ENCODE measurements at places on chromosomes 1 and 21. TPM values are rescaled to one million over a fixed set of nuclear protein-coding genes. Genes with fewer than 3 reads are reported as not detected.

DNA sequence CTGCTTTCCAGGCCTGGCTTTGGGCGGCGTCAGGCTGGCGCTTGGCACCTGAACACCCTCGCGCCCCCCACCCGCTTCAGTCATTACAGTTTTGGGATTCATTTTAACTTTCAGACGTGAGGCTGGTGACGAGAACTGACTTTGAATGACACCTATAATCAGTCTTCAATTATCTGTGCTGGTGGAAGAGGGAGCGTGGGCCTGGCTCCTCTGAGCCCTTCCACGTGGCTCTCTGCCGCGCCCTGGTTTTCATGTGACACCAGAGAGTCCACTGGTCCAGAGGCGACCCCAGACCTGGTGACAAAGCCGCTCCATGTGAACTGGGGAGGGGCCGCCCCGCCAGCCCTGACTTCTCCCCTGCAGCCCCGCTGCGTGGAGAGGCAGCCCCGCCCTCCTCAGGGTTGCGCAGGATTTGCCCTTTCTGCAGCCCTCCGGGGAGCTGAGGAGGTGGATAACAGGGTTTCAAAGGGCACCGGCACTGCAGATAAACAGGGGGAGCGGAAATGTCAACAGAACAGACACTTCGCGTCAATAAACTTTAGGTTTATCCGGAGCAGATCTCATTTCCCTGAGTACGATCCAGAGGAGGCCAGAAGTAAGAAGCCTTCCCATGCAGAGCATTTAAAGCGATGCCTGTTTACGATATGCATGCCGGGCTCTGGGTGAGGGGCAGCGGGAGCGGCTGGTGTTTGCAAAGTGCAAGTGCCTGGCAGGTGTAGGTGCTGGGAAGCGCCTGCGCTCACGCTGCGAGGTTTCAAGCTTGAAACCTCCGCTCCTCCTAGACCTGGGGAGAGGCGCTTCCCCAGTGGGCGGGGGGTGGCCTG is 56.4 kb downstream of the AJAP1 start:
- peaks cover 23% of the 10 kb centered on the region for H3K27me3 ChIP-seq
- no peak for DNase-seq
- no peak overlapping the region for H3K4me3 ChIP-seq
- H3K36me3 ChIP-seq, result no peaks in the 10 kb centered on the region

OR2L13 gene
- not detected for polyA plus RNA-seq

DNA sequence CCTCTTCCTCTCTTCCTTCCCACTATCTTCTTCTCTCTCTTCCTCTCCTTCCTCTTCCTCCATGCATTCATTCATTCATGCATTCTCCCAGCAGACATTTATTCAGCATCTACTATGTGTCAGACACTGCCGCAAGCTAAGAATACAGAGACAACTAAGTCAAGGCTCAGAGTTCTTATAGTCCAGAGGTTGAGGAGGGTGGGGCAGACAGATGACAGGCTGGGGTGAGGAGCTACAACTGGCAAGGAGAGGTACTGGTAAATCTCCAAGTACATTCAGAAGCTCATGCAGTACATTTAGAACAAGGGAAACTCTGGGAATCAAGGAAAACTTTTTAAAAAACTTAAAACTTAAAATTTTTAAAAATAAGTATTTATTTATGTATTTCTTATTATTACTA is 56.4 kb upstream of the FMOD start:
- no peak for DNase-seq
- no peak overlapping the region for H3K4me3 ChIP-seq
- H3K36me3 ChIP-seq, result no peaks in the 10 kb centered on the region
- no peak overlapping the region for H3K27ac ChIP-seq
- peaks cover 2% of the 10 kb centered on the region for H3K4me1 ChIP-seq

ANXA9 gene
- polyA plus RNA-seq, result not detected

SLC6A17 gene
- polyA plus RNA-seq, result not detected

GRCh38 chr1:9020305-9020704 is 5.9 kb downstream of the SLC2A7 start:
- H3K27me3 ChIP-seq, result peaks cover 4% of the 10 kb centered on the region
- H3K27ac ChIP-seq, result no peak overlapping the region
- no peak overlapping the region for H3K4me3 ChIP-seq
- DNase-seq, result no peak
- no peaks in the 10 kb centered on the region for H3K36me3 ChIP-seq
- H3K4me1 ChIP-seq, result peaks cover 2% of the 10 kb centered on the region

- H3K27me3 ChIP-seq, result peaks cover 4% of the 10 kb centered on the region
- H3K4me3 ChIP-seq, result no peak overlapping the region
- H3K36me3 ChIP-seq, result no peaks in the 10 kb centered on the region
These were observed 17.8 kb upstream of the PTGFR start for GRCh38 chr1:78472851-78473496.

DNA sequence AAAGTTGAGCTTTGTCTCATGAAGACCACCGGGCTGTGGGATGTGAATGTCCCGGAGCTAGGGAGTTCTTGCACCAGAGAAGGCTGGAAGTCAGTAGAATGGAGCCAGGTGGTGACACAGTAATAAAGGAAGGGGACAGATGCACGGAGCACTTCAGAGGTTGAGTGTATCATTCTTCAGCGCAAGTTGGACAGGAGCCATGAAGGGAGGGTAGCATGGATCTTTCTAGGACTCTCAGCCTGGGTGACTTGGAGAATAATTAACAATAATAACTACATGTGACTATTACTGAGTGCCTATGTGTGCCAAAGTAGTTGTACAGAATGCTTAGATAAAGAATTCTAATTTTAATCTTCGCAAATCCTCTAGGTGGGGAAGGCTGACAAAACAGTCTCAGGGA is 258.7 kb upstream of the AJAP1 start:
- H3K4me1 ChIP-seq, result no peaks in the 10 kb centered on the region
- H3K27me3 ChIP-seq, result peaks cover 10% of the 10 kb centered on the region
- DNase-seq, result no peak
- H3K27ac ChIP-seq, result no peak overlapping the region
- no peaks in the 10 kb centered on the region for H3K36me3 ChIP-seq
- no peak overlapping the region for H3K4me3 ChIP-seq

GRCh38 chr1:27365372-27366112 is 1.2 kb downstream of the MAP3K6 start:
- peak; percentile 74 for DNase-seq
- H3K27me3 ChIP-seq, result no peaks in the 10 kb centered on the region
- H3K4me1 ChIP-seq, result peaks cover 40% of the 10 kb centered on the region

DNA sequence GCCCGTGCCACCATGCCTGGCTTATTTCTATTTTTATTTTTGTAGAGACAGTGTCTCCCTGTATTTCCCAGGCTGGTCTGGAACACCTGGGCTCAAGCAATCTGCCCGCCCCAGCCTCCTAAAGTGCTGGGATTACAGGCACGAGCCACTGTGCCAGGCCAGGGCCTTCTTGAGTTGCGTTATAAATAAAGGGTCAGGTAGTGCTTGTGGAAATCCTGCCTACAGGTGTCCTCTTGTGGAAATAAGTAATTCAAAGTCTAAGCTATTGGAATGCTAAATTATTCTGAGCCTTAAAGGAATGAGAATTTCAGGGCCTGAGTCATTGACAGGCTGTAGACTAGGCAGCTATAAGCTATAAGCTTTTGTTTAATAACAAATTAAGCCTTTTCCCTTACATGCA is 8.1 kb upstream of the SFT2D2 start:
- no peaks in the 10 kb centered on the region for H3K36me3 ChIP-seq
- H3K27me3 ChIP-seq, result no peaks in the 10 kb centered on the region
- H3K4me3 ChIP-seq, result no peak overlapping the region
- H3K4me1 ChIP-seq, result no peaks in the 10 kb centered on the region
- no peak overlapping the region for H3K27ac ChIP-seq
- DNase-seq, result no peak

KIAA1614 gene
- not detected for polyA plus RNA-seq

DNA sequence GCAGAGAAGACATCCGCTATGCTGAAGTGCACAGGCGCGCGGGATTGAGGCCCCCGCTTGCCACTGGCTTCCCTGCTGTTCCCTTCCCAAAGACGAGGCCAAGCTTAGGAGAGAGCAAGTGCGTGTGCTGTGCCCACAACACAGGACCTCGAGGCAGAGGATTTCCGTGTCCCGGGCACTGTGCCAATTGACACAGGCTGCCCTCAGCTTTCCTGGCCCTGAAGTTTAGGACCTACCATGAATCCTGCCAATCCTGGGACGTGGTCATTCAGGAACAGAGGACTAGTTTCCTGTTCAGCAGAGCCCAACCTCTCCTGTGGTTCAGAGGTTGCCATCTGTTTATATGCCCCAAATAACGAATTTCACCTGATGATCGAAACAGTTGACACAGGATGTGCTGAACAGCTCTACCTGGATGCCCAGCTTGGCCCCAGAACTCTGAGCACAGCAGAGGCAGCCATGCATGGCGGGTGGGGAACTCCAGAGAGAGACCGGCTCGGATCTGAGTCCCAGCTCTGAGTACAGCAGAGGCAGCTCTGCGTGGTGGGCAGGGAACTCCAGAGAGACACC is 22.0 kb downstream of the SLC37A1 start:
- H3K36me3 ChIP-seq, result no peaks in the 10 kb centered on the region
- no peak overlapping the region for H3K4me3 ChIP-seq
- DNase-seq, result no peak
- H3K4me1 ChIP-seq, result peaks cover 50% of the 10 kb centered on the region

GRCh38 chr1:54798206-54798605 is 2.9 kb downstream of the TTC22 start:
- no peak for DNase-seq
- H3K4me3 ChIP-seq, result no peak overlapping the region
- H3K36me3 ChIP-seq, result peaks cover 21% of the 10 kb centered on the region
- H3K27ac ChIP-seq, result peak overlapping the region; percentile 52

GRCh38 chr1:2506901-2507565 is 19.4 kb downstream of the PANK4 start:
- no peak for DNase-seq
- no peaks in the 10 kb centered on the region for H3K36me3 ChIP-seq
- no peaks in the 10 kb centered on the region for H3K4me1 ChIP-seq
- H3K27me3 ChIP-seq, result no peaks in the 10 kb centered on the region

- H3K27ac ChIP-seq, result no peak overlapping the region
- DNase-seq, result no peak
- no peaks in the 10 kb centered on the region for H3K36me3 ChIP-seq
- H3K4me3 ChIP-seq, result no peak overlapping the region
- H3K4me1 ChIP-seq, result no peaks in the 10 kb centered on the region
- peaks cover 20% of the 10 kb centered on the region for H3K27me3 ChIP-seq
These were observed 36.2 kb upstream of the ZNF496 start for GRCh38 chr1:247367786-247368422.

DNA sequence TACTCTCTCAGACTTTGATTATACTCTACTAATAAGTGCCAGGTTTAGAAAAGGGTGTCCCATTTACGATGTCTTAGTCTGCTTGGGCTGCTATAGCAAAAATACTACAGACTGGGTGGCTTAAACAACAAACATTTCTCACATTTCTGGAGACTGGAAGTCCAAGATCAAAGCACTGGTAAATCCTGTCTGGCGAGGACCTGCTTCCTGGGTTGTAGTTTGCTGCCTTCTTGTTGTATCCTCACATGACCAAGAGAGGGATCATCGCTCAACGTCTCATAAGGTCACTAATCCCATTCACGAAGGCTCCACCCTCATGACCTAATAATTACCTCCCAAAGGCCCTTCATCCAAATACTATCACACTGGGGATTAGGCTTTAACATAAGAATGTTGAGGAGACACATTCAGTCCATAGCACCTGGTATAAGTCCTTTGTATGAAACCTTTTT is 12.0 kb downstream of the PRDX6 start:
- DNase-seq, result no peak
- H3K4me3 ChIP-seq, result no peak overlapping the region
- H3K4me1 ChIP-seq, result no peaks in the 10 kb centered on the region

- H3K27me3 ChIP-seq, result peaks cover 7% of the 10 kb centered on the region
- H3K27ac ChIP-seq, result no peak overlapping the region
- no peak for DNase-seq
- no peaks in the 10 kb centered on the region for H3K36me3 ChIP-seq
These were observed 560.1 kb downstream of the OMA1 start for GRCh38 chr1:57986432-57986831.

- peaks cover 5% of the 10 kb centered on the region for H3K36me3 ChIP-seq
- H3K4me1 ChIP-seq, result peaks cover 2% of the 10 kb centered on the region
- H3K27me3 ChIP-seq, result no peaks in the 10 kb centered on the region
These were observed 15.5 kb downstream of the EEIG2 start for GRCh38 chr1:108575375-108575774.

NBPF6 gene
- not detected for polyA plus RNA-seq

GRCh38 chr1:166470014-166470413 is 303.2 kb upstream of the FAM78B start:
- DNase-seq, result no peak
- H3K4me3 ChIP-seq, result no peak overlapping the region
- no peaks in the 10 kb centered on the region for H3K4me1 ChIP-seq

DNA sequence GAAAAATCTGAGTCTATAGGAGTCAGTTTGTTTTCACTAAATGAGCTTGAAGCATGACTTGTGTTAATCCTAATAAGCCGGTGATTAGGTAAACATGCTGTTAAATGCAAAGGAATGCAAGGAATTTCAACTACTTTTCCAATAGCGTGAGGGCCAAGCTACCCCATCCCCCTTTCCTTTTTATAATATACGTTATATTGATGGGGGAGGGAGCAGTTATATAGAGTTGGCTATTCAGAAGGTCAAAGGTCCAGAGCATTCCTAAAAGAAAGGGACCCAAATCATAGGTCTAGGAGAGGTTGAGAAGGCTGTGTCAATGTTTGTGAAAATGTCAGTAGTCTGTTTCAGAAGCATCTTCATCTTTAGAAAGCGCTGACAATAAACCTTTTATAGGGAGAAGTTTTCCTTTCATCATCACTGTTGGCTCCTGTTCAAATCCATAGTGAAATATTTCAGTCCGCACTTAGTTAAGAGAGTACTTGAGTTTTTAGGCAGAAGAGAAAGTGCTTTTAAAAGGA is 3.8 kb downstream of the CCN1 start:
- no peak overlapping the region for H3K4me3 ChIP-seq
- H3K36me3 ChIP-seq, result peaks cover 15% of the 10 kb centered on the region
- DNase-seq, result no peak

- H3K27me3 ChIP-seq, result no peaks in the 10 kb centered on the region
- no peaks in the 10 kb centered on the region for H3K36me3 ChIP-seq
- peak; percentile 53 for DNase-seq
These were observed 9.1 kb upstream of the SYTL1 start for GRCh38 chr1:27332536-27333281.

- no peaks in the 10 kb centered on the region for H3K36me3 ChIP-seq
- no peak overlapping the region for H3K4me3 ChIP-seq
- no peak overlapping the region for H3K27ac ChIP-seq
- peaks cover 2% of the 10 kb centered on the region for H3K27me3 ChIP-seq
These were observed 3.2 kb upstream of the PRDM16 start for GRCh38 chr1:3065797-3066196.

All from naive thymus-derived CD8-positive, alpha-beta T cell (primary cell).